Lung (tissue), 17 donors: ENCODE measurements at places on chromosomes 1 and 21. TPM values are rescaled to one million over a fixed set of nuclear protein-coding genes. Genes with fewer than 3 reads are reported as not detected.

Gene PROK1
- total RNA-seq, result not detected

Gene ETNK2
- total RNA-seq, result 5.0 TPM

Gene CRYBG2
- 0.37 TPM for total RNA-seq

Gene CACHD1
- total RNA-seq, result 16.0 TPM

Gene CELA3A
- total RNA-seq, result 11.7 TPM

Gene FCRL6
- 0.64 TPM for total RNA-seq

Gene IVL
- total RNA-seq, result 0.31 TPM
